ENCODE measurements at places on chromosomes 5 and 9.

DNA sequence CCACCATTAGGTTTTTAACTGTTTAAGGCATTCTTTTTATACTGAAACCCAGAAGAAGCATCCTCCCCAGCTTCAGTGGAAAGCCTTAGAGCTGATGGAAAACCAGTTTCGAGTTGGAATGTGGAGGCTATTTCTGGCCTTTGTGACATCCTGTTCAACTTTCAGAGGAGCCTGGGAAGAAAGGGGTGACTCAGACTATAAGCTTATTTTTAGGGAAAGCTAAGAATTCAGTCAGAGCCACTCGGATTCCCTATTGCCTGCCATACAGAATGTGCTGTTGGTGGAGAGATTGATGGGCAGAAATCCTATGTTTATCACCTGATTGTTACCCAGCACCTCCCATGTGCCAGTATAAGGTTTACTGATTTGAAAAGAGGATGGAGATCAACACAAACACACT lies 19.8 kb downstream of the PALM2AKAP2 start:
- DNase-seq, result no peak

DNA sequence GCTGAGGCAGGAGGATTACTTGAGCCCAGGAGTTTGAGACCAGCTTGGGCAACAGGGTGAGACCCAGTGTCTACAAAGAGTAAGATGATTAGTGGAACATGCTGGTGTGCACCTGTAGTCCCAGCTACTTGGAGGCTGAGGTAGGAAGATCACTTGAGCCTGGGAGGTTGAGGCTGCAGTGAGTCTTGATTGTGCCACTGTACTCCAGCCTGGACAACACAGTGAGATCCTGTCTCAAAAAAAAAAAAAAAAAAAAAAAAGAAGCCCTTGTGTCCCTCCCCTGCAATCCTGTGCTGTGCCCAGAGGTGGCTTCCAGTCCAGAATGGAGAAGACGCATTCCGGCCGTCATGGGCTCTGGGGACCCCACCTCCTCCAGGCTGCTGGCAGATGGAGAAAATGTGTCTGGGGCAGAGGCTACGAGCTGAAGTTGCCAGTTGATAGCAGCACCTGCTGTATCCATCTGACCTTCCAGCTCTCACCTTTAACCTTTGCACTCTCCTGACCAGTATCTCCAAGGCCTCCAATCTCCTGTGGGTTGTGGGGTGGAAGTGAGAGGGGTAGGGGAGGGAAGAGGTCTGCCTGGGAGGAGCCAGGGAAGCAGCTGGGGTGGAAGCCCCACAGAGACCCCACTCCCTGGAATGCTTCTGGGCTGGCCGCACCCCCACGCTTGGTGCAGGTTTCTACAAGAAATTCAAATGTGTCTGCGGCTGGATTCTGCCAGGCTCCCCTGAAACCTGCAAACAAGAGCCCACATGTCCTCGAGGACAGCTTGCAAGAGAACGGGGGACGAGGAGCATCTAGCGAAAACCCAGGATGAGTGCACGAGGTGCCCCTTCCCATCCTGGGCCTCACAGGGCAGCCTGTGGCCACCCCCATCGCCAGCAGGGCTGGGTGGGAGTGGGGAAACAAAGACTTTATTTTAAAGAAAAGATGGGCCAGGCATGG lies 148.3 kb upstream of the IER5L start:
- DNase-seq, result no peak

- no peak for DNase-seq
These were observed 287.5 kb downstream of the KCTD16 start for GRCh38 chr5:144458216-144458615.

DNA sequence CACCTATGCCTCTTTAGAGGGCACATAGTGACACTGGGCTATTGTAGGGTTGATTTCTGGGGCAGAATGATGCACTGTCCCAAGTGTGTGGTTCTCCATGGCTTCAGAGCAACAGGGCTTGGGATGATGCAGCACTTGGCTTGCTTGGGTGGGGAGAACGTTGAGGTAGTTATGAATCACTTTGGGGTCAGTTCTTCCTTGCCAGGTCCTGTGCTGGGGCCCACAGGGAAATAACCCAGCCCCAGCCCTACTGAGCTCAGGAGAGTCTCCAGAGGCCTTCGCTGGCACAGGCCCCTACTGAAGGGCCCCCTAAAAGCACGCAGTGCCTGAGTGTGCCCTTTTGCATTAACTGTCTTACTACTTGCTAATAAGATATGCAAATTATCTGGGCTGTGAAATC lies 24.2 kb downstream of the JADE2 start:
- no peak for DNase-seq

DNA sequence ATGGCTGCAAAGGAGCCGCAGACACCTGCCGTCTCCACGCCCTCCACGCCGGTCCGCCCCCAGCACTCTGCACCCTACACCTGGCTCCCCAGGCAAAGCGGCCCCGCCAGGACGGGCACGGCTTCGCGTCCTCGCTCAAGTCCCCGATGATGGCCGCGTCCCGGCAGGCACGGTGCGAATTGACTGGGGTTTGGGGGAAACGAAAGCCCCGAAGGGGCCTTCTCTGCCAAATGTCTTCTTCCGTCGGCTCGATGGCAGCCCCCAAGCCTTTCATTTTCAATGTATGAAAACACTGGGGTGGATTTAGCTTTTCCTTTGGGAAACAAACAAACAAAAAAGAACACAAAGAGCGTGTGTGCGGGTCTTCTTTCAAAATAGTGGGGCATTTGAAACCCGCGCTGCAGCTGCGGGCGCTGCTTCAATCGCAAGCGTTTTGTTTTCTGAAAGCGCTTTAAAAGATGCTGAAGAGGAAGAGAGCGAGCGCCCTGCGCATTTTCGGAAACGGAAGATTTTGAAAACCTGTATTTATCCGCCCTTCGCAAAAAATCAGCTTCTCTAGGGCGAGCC lies 160.0 kb downstream of the RMI1 start:
- DNase-seq, result no peak

- no peak for DNase-seq
These were observed 3.6 kb upstream of the CTXN3 start for GRCh38 chr5:127645300-127645726.

GRCh38 chr9:78542491-78543181 lies 245.7 kb downstream of the PSAT1 start:
- no peak for DNase-seq

DNA sequence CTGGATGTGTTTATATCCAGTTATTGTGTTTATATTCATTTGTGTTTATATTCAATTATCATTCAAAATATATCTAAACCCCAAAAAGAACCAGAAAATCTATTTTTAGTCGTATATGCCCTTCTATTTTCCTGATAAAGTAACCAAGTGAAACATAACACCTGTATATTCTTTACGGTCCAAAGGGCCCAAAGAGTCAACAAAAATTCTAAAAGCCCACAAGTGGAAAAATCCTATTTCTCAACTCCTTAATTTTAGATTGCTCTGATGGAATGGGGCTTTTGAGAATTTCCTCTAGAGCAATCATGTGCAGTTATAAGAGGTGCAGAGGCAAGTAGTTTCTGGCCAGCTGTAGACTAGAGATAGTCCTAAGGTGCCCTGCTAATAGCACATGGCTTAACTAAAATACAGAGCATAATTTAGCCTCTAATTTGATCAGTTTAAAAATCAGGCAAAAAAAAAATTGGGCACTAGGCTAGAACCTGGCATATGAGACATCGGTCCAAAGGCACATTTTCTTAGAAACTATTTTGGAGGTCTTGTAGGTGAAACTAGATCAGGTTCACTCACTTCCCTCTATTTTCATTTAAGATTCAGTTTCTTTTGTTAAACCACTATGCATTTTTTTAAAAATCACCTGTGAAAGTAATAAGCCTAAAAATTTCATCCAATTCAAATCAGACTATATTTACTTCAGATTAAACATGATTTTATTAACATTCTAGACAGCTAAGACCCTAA lies 256.0 kb downstream of the FBXL17 start:
- DNase-seq, result no peak

DNA sequence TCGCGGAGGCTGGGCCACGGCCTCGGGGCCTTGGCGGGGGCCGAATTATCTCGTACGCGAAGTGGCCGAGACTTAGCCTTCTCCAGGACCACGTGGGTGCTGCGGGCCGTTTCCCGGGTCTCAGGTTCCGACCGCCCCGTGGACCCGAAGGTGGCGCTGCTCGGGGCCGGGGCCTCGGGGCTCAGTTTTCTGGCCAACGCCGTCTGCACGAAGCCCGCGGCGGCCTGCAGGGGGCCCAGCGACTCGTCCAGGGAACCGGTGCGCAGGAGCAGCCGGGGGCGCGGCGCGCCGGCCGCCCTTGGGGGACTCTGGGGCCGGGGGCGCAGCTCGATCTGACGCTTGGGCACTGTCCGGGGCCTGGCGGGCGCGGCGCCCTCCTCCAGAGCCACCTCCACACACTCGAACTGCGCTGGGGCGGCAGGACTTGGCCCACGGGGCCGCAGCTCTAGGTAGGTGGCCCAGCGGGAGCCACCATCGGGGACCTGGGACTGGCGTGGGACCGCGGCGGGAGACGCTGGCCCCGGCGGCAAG lies 716 bp downstream of the PROB1 start:
- peak; percentile 67 for DNase-seq

DNA sequence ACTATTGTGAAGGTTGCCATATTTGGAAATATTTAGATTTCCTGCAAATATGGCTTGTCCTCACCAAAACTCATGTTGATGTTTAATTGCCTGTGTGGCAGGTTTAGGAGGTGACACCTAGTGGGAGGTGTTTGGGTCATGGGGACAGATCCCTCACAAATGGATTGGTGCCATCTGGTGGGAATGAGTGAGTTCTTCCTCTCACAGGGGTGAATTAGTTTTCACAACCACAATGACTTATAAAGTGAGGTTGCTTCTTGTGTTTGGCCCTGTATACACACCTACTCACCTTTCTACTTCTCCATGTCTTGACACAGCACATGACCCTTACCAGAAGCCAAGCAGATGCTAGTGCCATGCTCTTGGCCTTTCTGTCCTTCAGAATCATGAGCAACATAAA lies 41.1 kb downstream of the ISOC1 start:
- DNase-seq, result no peak

- DNase-seq, result no peak
These were observed 46.4 kb downstream of the PKD2L2 start for GRCh38 chr5:137935694-137936093.

DNA sequence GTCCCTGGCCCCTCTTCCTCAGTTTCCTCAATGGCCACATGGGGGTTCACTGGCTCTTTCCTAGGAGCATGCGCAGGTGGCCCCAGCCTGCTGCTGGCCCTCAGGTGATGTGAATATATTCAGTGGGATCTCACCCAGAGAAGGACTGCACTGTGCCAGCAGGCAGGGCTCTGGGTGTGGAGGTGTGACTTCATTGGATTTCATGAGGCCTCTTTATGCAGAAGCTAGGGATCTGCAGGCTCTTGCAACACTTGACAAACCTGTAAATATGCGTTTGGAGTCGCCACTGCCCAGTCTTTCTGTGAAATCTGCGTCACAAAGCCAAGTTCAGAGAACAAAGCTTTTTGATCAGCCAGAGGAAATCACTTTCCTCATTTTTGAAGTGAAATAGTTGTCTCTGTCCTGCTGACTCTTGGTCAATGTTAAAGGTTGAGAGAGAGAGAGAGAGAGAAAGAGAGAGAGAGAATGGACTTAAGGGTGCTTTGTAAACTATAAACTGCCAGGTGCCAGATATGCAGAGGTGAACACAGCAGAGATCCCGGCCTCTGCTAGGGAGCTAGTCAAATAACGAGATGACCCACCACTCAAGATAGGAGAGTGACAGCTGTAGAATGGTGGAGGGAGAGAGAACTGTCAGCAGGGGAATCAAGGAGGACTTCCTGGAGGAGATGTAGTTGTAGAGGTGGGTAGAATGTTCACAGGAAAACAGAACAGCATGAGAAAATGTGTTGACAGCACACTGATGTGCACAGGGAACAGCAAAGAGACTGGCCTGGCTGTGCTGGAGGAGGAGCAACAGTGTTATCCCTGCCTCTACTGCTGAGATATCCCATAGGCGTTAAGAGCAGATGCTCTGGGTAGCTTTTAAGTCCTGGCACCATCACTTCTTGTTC lies 167.0 kb upstream of the ZNF618 start:
- DNase-seq, result no peak

DNA sequence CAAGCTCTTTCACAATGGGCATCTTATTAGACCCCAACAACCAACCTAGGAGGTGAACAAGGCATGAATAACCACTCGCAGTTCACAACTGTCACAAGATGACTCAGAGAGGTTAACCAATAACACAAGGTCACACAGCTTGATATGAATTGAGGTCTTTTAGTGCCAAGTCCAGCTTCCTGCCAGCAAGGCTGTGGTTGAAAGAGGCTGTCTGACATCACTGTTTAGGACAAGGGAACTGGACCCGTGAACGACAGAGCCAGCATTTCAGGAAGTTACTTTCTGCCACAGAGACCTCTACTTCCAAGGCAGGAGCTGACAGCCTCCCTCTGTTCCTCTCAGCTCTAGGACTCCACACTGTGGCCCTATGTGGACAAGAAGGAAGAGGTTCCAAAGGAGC lies 53.4 kb upstream of the ALDH1B1 start:
- DNase-seq, result no peak

GRCh38 chr9:77507212-77507961 lies 140.7 kb downstream of the GNA14 start:
- no peak for DNase-seq

DNA sequence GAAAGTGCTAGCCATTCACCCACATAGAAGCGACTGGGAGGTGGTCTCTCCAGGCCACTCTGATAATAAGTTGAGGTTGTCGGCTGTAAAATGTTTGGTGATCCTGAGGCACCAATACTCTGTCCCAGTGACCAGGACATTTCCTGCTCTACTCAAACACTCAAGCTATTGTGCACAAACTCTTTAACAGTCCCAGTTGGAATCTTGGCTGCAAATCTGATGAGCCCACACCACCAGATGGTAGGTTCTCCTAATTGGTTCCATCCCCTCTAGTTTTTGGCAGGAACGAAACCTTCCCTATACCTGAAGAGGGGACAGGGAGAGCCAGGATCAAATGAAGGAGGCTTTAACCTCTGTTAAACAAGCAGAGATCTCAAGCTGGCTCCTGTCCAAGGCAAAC lies 14.3 kb downstream of the GRIA1 start:
- no peak for DNase-seq

DNA sequence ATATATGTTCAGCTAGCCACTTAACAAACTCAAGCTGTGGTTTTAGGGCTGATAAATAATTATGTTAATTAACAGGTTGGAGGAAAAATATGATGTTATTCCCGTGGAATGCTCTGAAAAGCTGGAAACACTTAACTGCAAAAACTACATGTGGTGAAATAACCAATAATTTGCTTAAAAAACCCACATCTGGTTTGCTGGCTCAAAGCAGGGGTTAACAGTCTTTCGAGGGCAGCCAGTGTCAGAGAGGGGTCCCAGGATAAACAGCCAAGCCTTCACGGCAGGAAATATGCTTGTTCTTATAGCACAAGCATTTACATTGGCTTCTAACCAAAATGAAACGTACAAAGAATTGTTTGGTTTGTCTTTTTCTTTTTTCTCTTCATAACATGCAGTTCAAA lies 254.0 kb upstream of the GAS1 start:
- no peak for DNase-seq

GRCh38 chr5:147481376-147481775 lies 28.5 kb downstream of the DPYSL3 start:
- no peak for DNase-seq
